Stimulated activated naive CD8-positive, alpha-beta T cell treated with anti-CD3 and anti-CD28 coated beads, Interleukin-15, Interleukin-2, amounts not matched to agents 100 U/mL and 50 U/mL, for 24 hours (primary cell): ENCODE measurements at places on chromosomes 7 and 10.
A peak's percentile ranks its signal among the peaks of the same experiment; 100 is the strongest.

- no peak for DNase-seq
Measured at GRCh38 chr10:126085806-126086205, 189.4 kb downstream of the FANK1 start.

GRCh38 chr10:33706746-33707145 lies 372.3 kb upstream of the NRP1 start:
- DNase-seq: no peak

DNA sequence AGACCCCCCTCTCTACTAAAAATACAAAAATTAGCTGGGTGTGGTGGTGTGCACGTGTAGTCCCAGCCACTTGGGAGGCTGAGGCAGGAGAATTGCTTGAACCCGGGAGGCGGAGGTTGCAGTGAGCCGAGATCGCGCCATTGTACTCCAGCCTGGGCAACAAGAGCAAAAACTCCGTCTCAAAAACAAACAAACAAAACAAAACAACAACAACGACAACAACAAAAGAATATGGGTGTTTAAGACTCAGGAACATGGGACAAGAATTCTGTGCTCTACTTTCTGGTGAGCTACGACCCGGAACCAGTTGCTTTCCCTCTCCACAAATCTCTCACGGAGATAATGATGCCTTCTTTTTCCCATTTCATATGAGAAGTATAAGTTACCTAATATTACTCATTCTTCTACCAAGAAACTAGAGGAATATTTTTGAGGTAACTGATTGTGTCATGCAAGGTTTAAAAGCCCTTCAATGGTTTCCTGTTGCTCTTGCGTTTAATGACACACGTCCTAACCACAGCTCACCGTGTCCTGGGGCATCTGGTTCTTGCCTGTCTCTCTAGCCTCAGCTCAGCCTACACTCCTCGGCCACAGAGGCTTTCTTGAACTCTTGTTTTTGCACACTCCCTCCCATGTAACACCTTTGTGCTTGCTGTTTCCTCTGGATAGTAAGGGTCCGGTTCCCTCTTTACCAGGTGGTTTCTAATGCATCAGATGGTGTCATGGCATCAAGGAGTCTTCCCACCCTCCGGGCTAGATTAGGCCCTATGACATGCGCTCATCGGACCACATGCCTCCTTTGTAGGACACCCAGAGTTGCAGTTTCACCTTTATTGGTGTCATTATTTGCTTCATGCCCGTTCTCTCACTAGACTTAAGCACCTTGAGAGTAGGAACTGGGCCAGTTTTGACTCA lies 67.5 kb downstream of the PFKFB3 start:
- DNase-seq: peak; percentile 73

DNA sequence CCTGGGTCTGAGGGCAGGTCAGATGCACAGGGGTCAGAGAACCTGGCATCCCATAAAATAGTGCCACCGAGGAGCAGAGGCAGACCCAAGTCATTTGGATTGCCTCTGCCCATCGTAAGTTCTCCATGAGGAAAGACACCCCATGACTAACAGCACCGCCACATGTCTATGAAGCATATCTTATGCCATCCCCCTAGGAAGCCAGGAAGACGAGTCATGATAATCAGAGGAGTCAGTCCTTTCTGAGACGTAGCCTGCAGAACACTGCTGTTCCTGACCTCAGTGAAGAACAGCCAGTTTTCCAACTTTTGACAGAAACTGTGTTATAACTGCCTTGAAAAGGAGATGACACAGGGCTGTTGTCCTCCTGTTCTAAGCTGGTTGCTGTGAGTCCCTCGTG lies 51.2 kb downstream of the INSYN2A start:
- DNase-seq: no peak

DNA sequence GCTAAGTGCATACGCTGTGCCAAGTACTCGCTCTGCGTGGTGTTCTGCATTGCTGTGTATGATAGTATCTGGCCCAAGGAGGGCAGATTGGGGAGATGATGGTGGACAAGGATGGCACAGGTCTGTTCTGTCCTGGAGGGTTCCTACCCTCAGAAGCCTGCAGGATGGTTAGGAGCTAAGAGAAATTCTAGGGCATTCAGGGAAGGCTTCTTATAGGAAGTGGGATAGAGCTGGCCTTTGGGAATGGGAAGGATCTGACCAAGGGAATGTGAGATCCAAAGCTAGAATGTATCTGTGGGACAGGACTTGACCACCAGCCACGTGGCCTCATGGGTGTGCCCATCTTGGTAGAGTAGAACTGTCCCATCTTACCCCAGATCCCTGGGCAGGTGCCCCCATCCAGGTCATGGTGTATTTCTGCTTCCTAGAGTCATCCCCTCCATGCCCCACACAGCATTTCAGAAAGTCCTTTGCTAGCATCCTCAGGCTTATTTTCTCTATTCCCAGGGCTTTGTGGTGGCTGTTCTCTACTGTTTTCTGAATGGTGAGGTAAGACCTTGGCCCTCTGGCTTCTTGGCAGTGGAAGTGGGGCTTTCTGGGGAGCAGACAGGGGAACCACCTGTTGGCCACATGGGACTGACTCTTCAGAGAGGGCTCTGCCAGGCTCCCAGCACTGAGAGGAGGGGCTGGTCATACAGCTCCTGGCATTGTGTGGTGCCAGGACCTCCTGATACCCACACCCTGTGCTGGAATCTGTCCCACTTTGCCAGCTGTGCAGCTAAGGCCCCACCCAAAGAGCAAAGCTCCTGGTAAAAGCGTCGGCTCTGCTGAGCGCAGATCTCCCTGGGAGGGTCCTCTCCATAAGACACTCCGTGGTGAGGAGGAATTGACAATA lies 52.5 kb downstream of the ADCYAP1R1 start:
- no peak for DNase-seq

- DNase-seq: no peak
Measured at GRCh38 chr10:76010703-76011102, 579.3 kb downstream of the LRMDA start.
